ENCODE measurements at places on chromosomes 7 and 10.

DNA sequence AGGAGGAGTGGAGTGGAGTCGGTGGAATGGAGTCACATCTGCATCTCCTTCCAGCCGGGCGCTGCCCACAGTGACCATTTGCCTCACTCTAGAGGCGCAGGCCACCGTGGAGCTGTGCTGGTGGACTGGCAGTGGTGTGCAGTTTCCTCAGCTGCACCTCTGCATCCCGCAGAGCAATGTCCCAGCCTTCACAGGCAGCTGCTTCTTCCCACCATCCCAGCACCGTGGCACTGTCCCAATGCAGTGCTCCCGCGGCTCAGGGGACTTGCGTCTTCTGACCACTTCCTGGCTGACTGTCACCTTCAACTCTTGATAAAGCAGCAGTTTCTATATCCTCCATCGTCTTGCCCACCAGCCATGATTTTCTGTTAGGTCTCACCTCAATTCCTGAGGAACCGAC is 90.3 kb upstream of the SFMBT2 start:
- no peak overlapping the region for H3K4me3 ChIP-seq
- DNase-seq, result no peak
- H3K4me1 ChIP-seq, result peaks cover 3% of the 10 kb centered on the region
- no peaks in the 10 kb centered on the region for H3K36me3 ChIP-seq

DNA sequence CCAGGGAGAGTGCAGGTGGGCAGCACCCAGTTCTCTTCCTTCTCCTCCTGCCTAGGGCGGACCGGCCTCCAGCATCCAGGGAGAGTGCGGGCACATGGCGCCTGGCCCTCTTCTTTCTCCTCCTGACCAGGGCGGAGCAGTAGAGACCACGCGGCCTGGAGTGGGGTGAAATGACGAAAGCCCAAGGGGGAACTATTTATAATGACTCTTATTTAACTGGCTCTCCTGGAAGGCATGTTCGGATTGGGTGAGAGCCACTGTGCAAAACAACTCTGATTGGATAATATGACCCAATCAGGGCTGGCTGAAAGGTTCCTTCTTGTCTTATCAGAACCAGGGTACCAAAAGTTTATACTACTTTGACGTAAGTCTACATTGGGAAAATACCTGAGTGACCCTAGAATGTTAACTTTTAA is 63.1 kb downstream of the ZNF37A start:
- no peaks in the 10 kb centered on the region for H3K4me1 ChIP-seq
- H3K27me3 ChIP-seq, result peaks cover 5% of the 10 kb centered on the region
- H3K4me3 ChIP-seq, result no peak overlapping the region

DNA sequence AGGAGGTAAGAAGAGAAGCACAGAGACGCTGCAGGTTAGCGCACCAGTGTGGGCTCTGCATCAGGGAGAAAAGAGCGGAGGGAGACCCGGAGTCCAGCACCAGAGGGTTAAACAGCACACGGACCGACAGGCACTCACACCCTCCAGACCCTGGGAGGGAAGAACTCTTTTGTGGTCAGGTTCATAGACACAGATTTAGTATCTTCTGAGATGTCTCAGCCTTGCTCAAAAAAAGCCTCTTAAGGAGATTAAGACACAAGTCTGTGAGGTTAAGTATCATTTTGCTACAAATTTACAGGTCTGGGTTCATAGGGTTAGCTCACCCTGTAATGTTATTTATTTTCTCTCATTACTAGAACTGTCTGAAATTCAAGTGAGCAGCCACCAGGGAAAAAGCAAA is 16.8 kb upstream of the NDST2 start:
- no peak overlapping the region for H3K4me3 ChIP-seq
- H3K4me1 ChIP-seq, result no peaks in the 10 kb centered on the region
- H3K36me3 ChIP-seq, result peaks cover 5% of the 10 kb centered on the region
- no peaks in the 10 kb centered on the region for H3K27me3 ChIP-seq
- no peak for DNase-seq

- peak; percentile 25 for DNase-seq
- peak overlapping the region; percentile 92 for H3K4me3 ChIP-seq
- no peak overlapping the region for H3K27ac ChIP-seq
- no peaks in the 10 kb centered on the region for H3K36me3 ChIP-seq
- peaks cover 2% of the 10 kb centered on the region for H3K27me3 ChIP-seq
Measured at GRCh38 chr7:138663725-138664710, 37.1 kb downstream of the SVOPL start.

DNA sequence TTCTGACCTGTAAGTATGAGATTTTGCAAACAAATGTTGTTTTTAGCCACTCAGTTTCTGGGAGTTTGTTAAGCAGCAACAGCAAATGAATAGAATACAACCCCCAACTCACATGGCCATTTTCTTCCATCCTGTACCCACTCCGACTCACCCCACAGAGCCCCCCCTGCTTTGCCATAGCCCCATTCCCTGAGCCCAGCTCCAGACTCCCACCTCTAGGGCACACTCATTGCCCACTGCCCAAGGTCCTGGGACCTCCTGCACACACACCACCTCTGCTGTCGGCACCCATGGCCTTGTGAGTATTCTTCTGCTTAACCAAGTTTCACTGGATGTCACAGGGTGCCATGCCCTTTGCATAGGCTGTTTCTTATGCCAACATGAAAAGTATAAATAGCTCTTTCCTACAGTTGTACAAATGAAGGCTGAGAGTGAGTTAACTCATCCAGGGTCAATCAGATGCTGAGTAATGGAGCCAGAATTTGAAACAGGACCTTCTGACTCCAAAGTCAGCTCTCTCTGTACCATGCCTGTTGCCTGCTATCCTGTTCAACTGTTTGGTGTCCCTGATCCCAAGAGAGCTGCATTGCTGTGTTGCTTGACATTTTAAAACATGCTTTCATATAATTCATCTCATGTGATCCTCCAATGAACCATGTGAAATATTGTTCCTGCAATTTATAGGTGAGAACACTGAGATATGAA is 367.8 kb upstream of the ZMIZ1 start:
- no peak overlapping the region for H3K4me3 ChIP-seq
- DNase-seq, result no peak

GRCh38 chr10:81696609-81697388 is 178.2 kb upstream of the NRG3 start:
- H3K27me3 ChIP-seq, result no peaks in the 10 kb centered on the region
- DNase-seq, result no peak
- no peak overlapping the region for H3K4me3 ChIP-seq
- H3K4me1 ChIP-seq, result no peaks in the 10 kb centered on the region

- H3K4me3 ChIP-seq, result no peak overlapping the region
- peaks cover 10% of the 10 kb centered on the region for H3K27me3 ChIP-seq
- no peak overlapping the region for H3K27ac ChIP-seq
- peaks cover 3% of the 10 kb centered on the region for H3K4me1 ChIP-seq
Measured at GRCh38 chr10:80253266-80253962, 36.0 kb downstream of the MAT1A start.

DNA sequence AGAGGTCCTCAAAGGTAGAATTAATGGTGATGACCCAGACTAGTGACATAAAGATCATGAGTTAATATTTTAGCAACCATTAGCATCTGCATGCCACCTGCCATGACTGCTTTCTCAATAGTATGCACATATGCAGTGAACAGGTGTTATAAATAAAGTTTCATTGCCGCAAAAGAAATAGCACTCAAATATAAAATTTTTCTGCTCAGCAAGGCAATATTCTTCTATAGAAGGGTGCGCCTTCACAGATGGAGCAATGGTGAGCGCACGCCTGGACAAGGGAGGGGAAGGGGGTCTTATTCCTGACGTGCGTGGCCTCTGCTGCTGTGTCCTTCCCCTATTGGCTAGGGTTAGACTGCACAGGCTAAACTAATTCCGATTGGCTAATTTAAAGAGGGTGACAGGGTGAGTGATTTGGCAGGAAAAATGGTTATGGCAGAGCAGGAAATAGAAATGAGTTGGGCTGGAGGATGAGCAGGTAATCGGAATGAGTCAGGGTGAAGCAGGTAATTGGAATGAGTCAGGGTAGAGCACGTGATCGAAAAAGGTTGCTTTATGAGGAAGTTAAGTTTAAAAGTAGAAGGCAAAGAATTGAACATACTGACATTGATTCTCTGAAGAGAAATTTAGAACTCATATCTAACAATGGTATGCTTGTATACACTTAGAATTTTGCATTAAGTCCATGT is 24.7 kb upstream of the TRIM24 start:
- DNase-seq, result no peak
- peaks cover 17% of the 10 kb centered on the region for H3K36me3 ChIP-seq

- peaks cover 11% of the 10 kb centered on the region for H3K4me1 ChIP-seq
- H3K27me3 ChIP-seq, result no peaks in the 10 kb centered on the region
Measured at GRCh38 chr10:91762878-91763277, 35.3 kb upstream of the TNKS2 start.

DNA sequence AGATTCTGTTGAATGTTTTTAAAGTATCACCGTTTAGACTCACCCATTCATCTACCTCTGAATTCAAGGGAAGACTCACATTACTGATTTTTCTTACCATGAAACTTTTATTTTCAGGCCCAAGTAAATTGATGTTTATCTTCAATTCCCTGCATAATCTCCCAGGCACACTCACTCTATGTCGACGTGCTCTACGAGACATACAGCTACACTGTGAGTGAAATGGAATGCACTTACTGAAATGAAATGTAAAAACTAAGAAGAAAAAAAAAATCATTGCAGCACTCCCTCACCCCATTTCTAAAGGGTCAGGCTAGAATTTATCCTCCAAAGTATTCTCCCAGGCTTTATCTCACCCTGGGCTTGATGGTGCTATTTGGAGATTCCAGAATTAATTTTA is 987.9 kb downstream of the CCSER2 start:
- no peak overlapping the region for H3K27ac ChIP-seq
- no peak for DNase-seq
- peaks cover 3% of the 10 kb centered on the region for H3K27me3 ChIP-seq
- no peak overlapping the region for H3K4me3 ChIP-seq
- H3K36me3 ChIP-seq, result no peaks in the 10 kb centered on the region
- H3K4me1 ChIP-seq, result peaks cover 9% of the 10 kb centered on the region

All from endothelial cell (in vitro differentiated cells).